ENCODE measurements at places on chromosomes 7 and 10.

- DNase-seq, result no peak
Observed at GRCh38 chr7:69625238-69625637, 27.0 kb downstream of the AUTS2 start.

DNA sequence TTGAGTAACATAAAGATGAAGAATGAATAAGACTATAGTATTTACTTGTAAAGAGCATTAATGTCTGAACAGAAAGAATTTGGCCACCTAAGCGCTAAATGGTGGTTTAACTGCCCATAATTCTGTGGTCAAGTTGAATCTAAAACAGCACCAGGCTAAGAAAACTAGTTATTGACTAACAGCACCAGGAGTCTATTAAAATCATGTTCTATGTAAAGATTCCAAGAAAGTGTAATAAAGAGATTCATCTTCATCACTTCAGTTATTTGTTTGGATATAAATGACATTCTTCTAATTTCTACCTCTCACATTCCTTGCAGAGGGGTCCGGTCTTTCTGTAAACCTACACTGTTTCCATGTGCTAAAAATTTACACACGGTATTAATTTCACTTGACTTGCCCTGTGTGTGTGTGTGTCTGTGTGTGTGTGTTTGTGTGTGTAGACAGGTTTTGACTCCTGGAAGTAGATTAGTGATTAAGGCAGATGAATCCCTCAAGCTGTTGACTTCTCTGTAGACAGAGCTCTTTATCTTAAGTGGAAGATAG is 84.4 kb downstream of the KLF6 start:
- DNase-seq, result no peak

- DNase-seq, result peak; percentile 67
Observed at GRCh38 chr10:88553116-88553752, 29.9 kb downstream of the RNLS start.

DNA sequence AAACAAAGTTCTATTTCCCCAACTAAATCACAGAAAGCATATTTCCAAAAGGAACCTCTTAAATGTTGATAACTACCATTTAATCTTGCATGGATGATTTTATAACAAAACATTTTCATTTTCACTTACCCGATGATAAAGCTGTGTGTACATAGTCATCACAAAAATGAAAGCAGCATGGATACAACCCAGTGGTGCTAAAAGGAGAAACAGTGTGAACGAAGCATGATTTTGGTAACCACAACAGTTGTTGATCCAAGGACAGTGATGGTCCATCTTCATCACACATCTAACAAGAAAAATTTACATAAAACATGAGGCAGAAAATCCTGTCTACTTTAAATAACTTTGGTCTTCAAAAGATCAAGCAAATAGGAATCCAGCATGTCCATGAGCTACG is 4.7 kb downstream of the ZDHHC6 start:
- no peak for DNase-seq

DNA sequence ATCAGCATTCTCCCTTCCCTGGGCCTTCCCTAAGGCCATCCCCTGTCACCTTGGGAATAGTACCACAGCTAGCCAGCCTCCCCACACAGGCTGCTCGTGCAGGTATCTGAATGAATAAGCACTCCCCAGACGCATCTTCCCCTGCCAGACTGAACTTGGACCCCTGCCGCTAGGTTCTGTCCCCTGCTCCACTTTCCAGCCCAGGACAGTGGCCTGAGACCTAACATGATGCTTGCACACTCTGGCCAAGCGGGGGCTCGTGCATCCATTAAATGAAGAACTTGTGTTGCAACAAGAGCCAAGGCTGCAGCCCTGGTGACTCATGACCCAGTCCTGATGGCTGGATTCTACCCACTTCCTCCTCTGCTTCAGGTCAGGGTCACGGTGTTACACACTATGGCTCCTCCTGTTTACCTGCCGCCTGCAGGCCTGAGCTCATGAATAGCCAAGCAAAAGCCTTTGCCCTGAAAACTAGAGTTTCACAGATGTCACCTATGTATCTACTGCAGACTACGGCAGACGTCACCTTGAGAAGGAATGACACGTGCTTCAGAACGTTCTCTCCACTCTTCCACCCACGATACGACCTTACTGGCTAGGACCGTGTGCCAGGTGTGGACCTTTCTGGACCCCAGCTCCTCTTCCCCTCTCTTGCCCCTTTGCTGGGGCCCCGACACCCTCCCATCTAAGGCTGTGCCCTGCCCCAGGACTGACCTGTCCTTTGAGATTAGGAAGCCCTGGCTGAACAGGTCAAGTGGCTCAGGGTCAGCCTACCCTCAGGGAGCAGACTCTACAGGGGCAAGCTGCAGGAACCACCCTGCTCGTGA is 6.5 kb downstream of the ASB13 start:
- no peak for DNase-seq

DNA sequence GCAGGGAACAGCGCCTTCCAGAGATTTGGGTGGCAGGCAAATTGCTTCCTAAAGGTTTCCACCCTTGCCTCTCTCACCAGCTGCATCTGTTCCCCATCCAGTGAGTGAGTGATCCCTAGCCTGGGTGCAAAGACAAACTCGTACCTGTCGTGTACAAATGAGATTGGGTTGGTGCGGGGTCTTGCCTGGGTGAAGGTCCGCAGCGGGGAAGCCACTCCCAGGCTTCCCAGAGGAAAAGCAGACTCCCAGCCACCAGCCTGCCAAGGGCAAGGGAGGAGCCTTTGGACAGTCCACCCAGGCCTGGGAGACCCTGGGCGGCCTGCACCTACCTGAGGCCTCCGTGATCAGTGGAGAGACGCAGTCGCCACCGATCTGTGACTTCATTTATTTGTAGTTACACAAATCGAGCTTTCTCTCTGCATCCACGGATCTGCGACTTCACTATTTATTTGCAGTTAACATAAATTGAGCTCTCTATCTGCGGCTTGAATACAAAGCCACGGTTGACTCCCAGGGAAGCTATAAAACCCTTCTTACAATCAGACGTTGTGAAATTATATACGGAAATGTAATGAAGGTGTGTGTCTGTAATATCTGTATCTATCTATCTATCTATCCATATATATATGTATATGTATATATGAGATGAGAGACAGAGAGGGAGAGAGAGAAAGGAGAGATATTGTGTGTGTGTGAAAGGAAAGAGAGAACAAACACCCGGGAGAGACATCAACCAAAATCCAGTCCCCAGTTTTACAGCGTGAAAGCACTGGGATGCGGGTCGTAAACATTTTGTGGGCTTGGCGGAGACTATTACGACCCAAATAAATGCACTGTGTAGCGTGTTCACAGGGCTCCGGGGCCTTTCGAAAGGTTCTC is 3.0 kb upstream of the HOXA7 start:
- no peak for DNase-seq

DNA sequence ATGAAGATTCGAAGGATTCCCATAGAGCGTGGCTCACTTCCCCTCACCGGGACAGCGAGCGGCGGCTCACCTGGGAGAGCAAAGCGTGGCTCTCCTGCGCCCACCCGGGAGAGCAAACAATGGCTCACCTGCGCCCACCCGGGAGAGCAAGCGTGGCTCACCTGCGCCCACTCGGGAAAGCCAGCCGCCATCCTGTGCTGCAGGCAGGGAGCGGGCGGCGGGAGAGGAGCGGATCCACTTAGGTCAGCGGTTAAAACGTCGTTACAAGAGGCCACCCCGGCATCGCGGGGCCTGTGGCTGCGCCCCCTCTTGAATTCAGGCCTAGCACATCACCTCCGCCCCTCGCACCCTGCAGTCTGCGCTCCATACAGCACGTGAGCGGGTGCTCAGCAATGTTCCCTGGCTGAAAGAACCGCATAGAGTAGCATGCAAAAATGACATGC is 461 bp upstream of the FIGNL1 start:
- peak; percentile 28 for DNase-seq

- no peak for DNase-seq
Observed at GRCh38 chr10:67438605-67439304, 257.2 kb downstream of the CTNNA3 start.

DNA sequence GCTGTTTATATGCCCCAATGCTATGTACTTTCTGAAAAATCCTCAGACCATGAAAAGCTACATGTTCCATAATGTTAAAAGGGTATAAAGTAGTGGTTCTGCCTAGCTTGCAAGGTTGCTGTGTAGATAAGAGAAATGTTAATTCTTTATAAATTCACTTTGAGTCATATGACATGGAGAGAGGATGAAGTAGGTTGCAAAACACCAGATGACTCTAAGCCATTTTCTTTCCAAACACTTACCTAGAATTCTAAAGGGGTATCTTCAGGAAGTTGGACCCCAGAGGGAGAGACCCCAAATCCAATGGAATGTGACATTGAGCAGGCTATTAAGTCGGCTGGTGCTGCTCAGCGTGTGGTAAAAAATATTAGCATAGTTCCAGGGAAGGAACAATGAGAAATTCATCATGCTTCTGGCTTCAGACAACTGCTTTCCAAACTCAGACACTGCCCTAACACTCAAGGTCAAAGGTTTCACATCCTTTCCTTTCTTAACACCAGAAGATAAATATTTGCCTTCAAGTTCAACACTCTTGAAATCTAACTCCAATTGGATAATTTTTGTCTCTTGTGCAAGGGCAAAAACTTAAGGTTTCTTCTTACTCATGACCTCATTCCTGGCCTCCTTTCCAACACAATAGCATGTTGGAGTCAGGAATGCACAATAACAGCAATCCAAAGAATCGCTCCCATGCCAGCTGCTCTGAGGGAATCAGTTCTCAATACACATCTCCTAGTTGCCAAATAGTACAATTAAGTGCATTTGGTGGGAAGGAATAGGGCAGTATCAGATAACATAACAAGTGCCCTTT is 100.7 kb upstream of the AFAP1L2 start:
- no peak for DNase-seq

- DNase-seq, result no peak
Observed at GRCh38 chr7:73865738-73866445, 4.9 kb downstream of the TMEM270 start.
